Stimulated activated CD8-positive, alpha-beta memory T cell treated with anti-CD3 and anti-CD28 coated beads, Interleukin-7, amount 100 ng/mL, for 48 hours (primary cell): ENCODE measurements at places on chromosomes 1 and 21.

GRCh38 chr1:40383488-40384412, 10.2 kb downstream of the SMAP2 start:
- no peak for DNase-seq

DNA sequence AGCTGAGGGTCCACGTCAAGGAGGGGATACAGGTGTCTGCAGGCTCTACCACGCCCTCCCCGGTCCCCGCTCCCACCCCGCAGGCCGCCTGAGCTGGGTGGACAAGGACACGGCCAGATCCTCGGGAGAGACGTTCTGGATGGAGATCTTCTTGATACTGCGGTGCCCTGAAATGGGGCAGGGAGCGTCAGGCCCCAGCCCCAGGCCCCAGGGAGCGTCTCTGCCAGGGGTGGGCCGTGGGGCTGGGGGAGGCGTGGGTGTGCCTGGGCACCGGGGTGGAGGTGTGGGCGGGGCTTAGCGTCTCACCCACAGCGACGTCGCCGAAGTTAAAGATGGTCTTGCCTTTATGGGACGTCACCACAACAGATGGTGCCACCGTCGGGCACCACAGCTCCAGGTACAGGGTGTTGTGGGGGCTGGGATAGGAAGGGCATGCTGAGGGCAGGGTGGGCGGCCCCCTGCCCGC, 7.3 kb upstream of the TMEM52 start:
- DNase-seq, result no peak

GRCh38 chr1:79663916-79664315, 657.4 kb upstream of the ADGRL4 start:
- no peak for DNase-seq

DNA sequence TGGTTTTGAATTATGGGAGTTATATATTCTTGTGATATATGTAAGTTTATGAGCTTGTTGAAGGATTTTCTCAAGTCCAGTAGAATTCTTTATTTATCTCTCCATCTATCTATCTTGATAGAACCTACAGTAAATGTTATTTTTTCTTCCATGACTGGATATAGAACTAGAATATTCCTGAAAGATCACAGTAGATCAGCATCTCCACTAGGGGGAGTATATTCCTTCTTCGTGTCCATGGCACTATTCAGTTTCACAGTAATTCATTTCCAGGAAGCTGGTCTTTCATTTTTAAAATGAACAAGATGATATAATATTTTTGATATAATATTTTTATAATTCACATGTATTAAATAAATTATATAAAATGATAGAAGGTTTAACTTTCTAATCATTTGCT, 18.8 kb downstream of the TMPRSS15 start:
- DNase-seq, result no peak

GRCh38 chr21:31347435-31348032, 3.5 kb upstream of the TIAM1 start:
- no peak for DNase-seq

- no peak for DNase-seq
These were observed 61.6 kb downstream of the KIF14 start for GRCh38 chr1:200558866-200559459.

GRCh38 chr1:219990782-219991510, 55.4 kb downstream of the EPRS1 start:
- DNase-seq, result no peak

- no peak for DNase-seq
These were observed 1.4 kb upstream of the VAMP4 start for GRCh38 chr1:171743081-171743870.

DNA sequence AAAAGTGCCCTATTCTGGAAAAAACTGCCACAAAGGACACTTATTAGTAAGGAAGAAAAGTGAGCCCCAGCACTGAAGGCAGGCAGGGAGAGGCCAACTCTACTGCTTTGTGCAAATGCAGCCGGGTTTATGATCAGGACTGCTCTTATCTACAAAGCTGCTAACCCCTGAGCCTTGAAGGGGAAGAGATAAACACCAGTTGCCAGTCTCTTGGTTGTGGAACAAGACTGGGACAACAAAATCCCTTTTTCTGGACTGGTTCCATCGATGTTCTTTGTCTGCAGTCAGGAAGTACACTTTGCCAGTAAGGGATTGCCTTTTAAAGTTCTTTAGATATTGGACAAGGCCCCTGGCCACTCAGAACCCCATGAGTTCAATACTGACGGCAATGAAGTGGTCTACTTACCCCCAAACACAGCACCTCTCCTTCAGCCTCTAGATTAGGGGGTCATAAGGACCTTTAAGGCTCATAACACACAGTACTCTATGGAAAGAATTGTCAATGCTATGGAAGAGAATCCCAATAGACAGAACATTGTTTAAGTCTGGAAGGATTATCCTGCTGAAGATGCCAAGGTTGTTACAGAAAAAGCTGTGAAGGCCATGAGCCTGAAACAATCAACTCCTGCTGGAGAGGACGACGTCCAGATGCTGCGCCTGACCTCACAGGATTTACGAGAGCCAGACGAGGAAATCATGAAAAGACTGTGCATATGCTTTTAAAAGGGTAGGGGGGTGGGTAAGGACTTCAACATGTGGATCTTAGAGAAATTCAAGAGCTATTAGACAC, 43.6 kb downstream of the GNB1 start:
- DNase-seq, result no peak

- no peak for DNase-seq
These were observed 5.7 kb downstream of the ZBTB7B start for GRCh38 chr1:155008015-155008941.
